ENCODE measurements at places on chromosomes 16 and 17.

DNA sequence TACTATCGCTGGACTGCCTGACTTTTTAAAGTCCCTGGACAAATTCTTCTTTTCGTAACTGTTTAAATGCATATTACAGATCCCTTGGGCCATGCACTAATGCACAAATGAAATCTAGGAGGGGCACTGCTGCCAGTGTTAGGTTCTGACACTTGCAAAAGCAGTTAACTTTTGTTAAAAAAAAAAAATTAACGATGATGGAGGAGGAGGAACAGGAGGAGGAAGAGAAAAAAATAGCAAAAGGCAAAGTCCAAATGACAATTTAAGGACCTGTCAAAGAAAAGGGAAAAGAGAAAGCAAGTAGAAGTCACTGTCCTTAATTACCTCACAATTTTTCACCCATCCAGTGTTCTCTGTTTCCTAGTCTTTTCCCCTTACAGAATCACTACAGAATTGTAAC lies 97.8 kb upstream of the CORO6 start:
- no peak for DNase-seq

GRCh38 chr16:56748191-56748590 lies 18.3 kb downstream of the NUP93 start:
- DNase-seq: no peak

DNA sequence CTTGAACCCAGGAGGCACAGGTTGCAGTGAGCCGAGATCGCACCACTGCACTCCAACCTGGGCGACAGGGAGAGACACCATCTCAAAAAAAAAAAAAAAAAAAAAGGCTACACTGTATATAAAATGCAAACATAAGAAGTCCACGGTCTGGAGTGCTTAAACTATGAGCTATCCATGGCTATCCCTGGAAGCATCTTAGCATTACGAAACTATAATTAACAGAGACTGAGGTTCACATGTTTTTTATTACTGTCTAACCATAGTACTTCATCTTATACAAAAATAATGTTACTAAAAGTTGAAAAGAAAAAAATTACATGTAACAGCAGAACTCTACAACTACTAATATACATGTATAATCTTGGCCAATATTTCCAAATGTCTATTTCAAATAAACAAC lies 32.8 kb downstream of the HELZ start:
- DNase-seq: no peak

DNA sequence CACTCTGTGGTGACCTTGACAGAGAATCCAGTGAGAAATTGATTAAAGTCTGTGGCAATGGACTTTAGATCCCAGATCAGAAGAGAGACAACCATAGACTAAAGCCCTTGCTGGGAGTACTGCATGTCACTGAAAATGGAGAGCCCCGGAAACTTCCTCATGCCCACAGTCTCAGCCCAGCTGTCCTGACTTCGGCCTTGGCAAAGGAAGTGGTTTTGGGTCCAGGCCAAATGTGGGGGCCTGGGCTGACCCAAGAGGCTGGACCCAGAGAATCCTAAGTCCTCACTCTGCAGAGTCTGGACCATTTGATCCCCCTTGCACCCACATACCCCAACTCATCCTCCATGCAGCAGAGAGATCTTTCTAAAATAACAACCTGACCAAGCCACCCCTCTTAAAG lies 4.7 kb upstream of the BEAN1 start:
- DNase-seq: no peak

DNA sequence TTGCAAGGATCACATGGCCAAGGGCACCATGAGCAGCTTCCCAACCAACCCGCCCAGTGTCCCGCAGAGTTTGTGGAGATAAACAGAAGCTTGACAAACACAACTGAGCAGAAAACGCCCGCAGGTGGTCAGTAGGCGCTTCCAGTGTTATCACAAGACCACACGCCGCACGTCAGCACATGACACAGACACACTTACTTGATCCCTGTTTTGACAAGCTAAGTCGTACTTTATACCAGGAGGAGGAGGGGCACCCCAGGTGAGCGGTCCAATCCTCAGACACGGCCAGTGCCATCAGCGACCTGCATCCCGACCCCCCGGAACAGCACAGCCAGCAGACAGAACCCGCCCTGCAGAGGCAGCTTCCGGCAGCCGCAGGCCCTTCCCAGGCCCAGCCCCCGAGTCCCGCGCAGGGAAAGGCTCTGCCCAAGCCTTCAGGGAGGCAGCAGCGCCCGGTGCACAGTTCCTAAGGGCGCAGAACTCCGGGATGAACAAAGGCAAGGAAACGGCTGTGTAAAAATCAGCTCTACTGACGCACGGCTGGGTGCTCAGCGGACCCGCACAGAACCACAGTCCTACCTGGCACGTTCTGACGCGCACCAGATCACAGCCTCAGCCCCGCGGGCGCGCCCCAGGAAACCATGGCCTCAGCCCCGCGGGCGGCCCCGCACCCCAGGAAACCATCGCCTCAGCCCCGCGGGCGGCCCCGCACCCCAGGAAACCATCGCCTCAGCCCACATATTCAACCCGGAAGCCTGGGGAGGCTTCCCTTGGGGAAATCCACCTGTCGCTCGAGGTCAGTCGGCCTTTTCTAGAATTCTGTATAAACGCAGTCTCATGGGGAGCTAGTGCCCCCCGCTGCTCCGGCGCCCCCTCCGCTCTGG lies 27.8 kb downstream of the AXIN1 start:
- no peak for DNase-seq

GRCh38 chr17:66357037-66357436 lies 54.6 kb downstream of the PRKCA start:
- DNase-seq: no peak

DNA sequence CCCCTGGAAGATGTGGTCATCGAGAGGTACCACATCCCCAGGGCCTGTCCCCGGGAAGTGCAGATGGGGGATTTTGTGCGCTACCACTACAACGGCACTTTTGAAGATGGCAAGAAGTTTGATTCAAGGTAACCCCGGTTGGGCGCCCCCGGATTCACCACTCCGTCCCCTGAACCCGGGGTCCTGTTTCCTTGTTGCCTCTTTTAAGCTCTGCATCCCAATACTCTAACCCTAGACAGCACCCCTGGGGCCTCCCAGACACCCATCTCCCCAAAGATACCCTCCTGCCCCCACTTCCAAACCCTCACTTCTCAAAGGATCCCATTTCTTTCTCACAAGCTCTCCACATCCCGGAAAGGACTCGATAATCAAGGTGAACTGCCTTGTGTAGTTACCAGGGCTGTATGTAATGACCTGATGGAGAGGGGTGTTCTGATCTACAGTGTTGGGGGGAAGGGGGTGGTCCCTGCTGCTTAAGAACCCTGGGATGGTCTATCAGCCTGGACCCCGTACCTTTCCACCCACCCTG lies 412 bp downstream of the FKBP10 start:
- no peak for DNase-seq

- no peak for DNase-seq
These were observed 760 bp upstream of the SEC14L5 start for GRCh38 chr16:4957420-4957719.

GRCh38 chr17:82693168-82693867 lies 5.2 kb downstream of the RAB40B start:
- no peak for DNase-seq

DNA sequence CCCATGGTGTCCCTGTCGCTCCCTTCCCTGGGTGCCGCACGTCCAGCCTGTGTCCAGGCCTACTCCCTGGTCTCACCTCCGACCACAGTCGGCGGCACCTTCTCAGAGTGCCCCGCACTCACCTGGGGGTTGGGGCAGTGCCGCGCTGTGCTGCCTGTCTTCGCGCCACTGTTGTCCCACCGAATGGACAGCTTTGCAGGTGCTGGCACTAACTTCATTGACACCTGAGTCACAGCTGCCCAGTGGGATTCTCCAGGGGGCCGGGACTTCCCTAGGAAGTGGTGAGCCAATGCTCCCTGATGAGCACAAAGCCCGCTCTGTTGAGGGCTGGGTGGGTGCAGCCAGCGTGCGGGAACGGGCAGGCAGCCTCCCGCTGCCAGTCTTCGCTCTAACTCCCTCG lies 24.3 kb upstream of the DBNDD1 start:
- no peak for DNase-seq

DNA sequence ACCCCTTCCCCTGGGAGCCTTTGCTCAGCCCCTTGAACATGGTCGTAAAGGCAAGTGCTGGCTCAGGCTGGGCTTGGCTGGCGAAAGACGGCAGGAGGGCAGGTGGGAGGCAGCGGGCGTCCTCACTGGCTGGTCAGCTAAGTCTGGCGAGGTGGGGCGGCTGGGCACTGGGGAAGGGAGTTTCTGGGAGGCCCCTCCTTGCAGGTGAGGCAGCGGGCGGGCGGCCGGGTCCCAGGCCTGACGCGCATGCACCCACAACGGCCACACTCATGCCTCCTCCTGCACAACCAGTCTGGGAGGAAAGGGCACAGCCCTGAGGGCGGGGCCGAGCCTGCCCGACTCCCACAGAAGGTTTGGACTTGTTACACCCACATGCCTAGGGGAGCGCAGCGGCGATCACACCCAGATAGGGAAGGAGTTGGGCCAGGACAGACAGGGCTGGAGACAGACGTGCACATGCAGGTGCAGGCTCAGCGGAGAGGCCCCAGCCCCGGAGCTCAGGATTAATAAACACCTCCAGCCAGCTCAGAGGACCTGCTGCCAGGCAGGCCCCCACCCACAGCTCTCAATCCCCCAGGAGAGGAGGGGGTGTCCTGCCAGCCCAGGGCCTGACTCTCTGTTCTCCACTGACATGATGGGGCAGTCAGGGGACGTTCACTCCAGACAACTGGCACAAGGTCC lies at the start of gene EVPL:
Gene EVPL, minus strand, starts transcription at position 148 of the 681 bp plus-strand sequence. Its CDS starts 108 bp downstream, at position 40.
- DNase-seq: no peak

DNA sequence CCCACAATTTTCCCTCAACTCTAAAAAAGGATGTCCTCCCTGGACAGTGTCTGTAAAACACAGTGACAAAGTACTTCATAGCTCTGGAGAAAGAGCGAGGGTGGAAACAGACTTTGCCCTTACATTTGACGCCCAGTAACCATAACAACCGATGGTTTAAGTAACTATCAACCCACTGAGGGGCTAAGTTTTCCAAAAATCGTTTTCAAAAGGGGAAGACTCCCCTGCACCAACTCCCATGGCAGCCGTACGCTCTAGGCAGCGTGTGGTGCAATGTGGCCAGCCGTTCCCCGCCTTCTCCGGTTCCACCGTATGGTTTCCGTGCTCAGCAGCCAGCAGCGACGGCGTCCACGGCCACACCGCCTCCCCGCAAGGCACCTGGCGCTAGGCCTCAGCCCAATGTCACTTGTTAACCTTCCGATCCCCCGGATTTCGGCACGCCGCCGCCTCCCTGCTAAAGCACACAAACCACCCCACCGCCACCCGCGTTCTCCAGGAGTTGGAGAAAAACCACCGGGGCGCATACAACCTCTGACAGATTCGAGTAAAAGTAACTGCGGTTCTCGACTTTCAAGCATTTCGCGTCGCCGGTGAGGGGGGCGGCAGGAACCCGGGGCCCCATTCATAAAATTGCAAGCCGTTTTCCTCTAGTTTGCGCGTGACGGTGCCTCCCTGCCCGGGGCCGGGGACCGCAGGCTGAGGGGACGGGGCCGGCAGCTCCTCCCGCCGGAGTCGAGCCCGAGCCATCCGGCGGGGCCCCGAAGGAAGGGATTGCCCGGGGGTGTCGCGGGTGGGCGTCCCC lies 661 bp downstream of the TEX2 start:
- no peak for DNase-seq

- DNase-seq: no peak
These were observed 8.1 kb upstream of the TIMP2 start for GRCh38 chr17:78933025-78933958.

- DNase-seq: no peak
These were observed 7.7 kb upstream of the TBKBP1 start for GRCh38 chr17:47686276-47686635.

- DNase-seq: no peak
These were observed 417.1 kb downstream of the TMEM114 start for GRCh38 chr16:8173111-8173644.

DNA sequence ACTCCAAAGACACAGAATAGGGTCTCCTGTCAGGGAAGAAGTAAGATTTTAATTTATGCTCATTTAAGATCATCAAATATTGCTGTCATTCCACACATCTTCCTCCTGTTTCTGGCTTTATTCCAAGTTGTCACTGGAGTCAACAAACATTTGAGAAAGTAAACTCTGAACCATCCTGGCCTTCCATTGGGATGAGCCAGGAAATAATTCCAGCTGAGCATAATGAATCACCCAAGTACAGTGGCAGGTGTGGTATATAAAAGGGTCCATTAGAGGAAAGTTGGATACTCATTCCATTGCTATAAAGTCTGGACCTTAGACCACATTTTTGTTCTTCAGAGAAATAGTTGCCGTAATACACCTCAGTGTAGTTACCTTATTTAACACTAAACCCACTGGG lies 246.1 kb downstream of the SLC39A11 start:
- no peak for DNase-seq

GRCh38 chr17:64036198-64036922 lies 15.9 kb upstream of the ICAM2 start:
- DNase-seq: no peak

DNA sequence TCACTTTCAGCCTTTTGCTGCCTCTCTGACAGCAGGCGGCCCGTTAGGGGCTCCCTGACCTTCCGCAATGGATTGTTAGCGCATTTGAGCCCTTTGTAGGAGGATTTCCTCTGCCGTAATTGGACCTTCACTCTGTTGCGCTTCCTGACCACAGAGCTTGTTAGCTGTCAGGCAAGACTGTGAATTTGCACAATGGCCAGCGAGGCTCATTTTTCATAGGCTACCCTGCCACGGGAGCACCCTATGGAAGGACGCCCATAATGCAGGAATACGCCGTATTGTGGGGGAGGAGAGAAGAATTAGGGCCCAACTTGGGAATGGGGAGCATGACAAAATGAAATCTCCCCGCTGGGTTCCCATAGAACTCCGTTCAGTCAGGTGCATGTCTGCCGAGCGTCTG lies 205.2 kb upstream of the NLRP1 start:
- DNase-seq: no peak

GRCh38 chr17:80393961-80394360 lies 21.0 kb upstream of the ENDOV start:
- DNase-seq: no peak

- DNase-seq: no peak
These were observed 83.5 kb downstream of the CDYL2 start for GRCh38 chr16:80720804-80721371.

DNA sequence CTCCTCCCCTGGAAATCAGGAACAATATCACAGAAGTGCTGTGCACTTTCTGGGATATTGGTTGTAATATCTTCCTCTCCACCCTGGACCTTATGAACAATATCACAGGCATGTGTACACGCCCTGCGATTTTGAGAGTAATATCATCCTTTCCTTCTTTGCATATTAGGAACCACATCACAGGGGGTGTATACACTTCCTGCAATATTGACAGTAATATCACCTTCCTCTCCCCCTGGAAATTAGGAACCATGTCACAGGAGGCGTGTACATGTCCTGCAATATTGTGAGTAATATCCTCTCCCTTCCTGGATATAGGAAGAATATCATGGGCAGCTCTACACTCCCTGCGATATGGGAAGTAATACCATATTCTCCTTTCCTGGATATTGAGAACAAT lies 14.2 kb upstream of the TEKT5 start:
- DNase-seq: no peak

DNA sequence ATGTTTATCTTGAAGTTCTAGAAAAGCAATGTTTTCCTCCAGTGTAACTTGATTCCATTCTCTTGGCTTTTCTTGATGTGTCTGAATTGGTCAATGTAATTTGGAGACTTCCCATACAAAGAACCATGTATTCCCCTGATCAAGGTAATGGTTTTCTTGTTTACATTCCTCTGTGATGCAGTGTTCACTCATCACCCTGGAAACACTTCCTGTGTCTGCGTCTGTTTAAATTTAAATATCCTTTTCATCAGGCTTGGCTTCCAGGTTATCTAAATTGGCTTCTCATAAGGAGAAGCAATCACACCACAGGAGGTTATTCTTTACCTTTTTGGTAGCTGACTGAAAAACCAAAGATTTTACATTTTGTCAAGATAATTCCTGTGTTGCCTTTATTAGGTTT lies 237.3 kb upstream of the WSCD1 start:
- no peak for DNase-seq

GRCh38 chr17:73952082-73952479 lies 251.4 kb upstream of the RPL38 start:
- DNase-seq: no peak

Measured in cerebellar nuclear complex (tissue), 1 donor.